ENCODE measurements at places on chromosomes 2 and 18.

- no peak for DNase-seq
Measured at GRCh38 chr2:207090389-207090788, 75.4 kb downstream of the KLF7 start.

- no peak for DNase-seq
Measured at GRCh38 chr18:8409151-8409550, 200.1 kb upstream of the RAB12 start.

DNA sequence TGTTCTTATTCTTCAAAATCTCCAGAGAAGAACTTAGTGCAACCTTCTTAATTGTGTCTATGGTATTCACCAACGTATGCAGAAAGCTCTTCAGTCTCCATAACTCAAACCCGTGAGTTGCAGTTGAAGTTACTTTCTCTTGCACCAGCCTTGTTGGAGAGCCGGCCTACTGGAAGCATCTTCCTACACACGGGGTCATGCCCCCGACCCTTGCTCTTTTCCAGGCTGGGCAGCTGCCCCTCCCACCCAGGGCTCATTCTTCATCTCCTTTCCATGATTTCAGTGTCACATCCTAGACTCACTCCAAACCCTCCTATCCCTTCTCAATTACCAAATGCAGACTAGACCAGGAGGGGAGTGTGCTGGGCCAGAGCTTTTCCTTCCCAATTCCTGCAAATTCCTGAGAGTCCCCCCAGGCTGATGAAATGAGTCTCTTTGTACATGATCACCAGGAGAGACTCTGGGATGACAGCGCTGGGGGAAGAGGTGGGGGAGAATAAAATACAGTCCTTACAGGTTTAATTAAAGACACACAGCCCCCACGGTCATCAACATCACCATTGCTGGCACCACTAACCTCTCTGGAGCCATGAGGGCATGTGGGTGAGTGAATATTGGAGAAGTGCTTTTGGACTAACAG lies 75.3 kb downstream of the COLEC12 start:
- DNase-seq, result no peak

- no peak for DNase-seq
Measured at GRCh38 chr2:127305990-127306585, 12.1 kb upstream of the ERCC3 start.

GRCh38 chr2:23235292-23235691 lies 149.7 kb upstream of the KLHL29 start:
- DNase-seq, result no peak

DNA sequence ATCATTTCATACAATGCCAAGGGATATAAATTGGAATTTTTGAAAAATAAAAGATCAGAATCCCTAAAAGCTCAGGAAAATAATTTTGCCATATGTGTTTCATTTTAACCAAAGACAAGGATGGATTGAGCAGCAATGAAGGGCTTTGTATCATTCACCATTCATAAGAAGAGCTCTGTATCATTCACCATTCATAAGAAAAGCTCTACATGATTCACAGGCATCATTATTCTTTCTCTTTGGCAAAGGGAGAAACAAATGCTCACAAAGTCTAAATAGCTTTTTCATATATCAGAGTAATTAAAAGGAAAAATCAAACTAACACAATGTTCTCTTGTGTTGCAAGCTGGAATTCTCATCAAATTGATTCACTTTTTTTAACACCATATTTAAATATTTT lies 169.1 kb upstream of the MC4R start:
- DNase-seq, result no peak

DNA sequence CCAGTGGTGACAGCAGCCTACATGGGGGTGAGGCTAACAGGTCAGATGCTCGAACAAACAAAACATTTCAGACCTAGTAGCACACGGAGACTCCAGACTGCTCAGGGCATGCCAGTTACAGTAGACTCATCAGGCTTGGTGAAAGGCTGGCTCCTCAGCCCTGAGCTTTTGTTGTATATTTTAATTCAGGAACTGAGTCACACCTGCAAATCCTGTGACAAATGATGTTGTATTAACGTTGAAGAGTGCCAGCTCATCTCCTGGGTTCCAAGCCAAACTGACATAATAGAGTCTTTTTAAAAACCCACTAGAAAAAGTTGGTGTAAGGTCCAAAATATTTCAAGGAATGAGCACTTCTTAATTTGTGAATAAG lies 65.3 kb downstream of the C1D start:
- no peak for DNase-seq

DNA sequence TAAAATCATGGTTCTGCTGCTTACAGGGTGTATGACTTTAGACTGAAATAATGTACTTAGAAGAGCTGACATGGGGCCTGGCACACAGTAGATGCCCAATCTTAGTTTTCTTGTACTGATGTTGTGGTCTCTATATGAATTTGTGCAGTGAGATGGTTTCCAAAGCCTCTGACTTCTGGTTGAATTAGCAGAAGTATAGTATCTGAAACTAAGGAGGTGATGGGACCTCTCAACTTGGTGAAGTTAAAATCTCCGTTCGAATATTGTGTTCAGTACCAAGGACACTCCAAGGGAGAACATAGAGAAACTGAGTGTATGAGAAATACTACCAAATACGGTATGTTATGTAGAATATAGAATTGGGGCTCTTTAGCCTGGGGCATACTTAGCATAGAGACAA lies 120.9 kb downstream of the ANTXR1 start:
- no peak for DNase-seq

DNA sequence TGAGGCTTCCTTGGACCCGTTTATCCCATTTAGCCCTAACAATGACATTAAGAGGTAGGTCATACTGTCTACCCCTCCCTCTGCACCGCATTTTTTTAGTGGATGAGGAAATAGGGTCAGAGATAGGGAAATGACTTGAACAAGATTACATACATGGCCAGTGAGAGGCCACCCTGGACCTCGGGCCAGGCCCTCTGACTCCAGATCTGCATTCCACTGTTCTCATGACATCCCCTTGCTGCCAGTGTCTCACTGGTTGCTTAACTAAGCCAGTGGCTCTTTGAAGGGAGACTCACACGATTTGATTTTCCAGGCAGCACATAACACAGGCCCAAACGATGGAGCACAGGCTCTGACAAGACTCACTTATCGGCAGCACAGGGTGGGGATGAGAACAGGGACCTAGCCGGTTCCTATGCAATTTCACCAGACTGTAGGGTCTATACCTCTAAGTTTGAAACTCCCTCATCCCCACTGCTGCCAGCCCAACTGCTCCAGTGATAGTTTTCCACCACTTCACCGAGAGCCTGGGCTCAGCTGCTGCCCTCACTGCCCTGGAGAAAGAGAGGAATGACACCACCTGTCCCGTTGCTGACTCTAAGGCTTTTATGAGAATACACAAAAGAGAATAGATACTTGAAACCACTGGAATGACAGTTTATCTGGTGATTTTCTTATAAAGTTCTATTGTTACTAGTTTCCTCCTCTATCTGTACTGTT lies 82.5 kb downstream of the TMEM247 start:
- no peak for DNase-seq

DNA sequence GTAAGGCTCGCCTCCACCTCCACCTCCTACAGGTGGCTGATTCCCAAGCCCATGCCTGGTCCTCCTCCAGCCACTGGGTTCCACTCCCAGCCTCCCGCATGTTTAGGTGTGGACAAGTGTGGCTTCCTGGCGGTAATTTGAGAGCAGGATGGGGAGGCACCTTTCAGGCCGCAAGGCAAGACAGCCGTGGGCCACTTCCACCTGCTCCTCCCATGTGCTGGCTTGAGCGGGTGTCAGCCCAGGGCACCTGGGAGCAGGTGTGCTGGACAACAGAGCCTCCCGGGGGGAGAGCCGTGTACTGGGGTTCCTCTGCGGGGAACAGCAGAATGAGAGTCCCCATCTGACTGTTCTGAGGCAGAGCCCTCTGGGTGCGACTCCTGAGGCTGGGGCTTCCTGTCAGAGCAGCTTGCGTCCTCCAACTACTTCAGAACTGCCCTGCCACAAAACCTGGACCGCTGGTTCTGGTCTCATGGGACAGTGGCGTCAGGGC lies 83.9 kb downstream of the TPO start:
- no peak for DNase-seq

- DNase-seq, result peak; percentile 59
Measured at GRCh38 chr2:172674034-172674967, 61.3 kb upstream of the RAPGEF4 start.

- no peak for DNase-seq
Measured at GRCh38 chr2:156800781-156801361, 364.7 kb downstream of the GPD2 start.

DNA sequence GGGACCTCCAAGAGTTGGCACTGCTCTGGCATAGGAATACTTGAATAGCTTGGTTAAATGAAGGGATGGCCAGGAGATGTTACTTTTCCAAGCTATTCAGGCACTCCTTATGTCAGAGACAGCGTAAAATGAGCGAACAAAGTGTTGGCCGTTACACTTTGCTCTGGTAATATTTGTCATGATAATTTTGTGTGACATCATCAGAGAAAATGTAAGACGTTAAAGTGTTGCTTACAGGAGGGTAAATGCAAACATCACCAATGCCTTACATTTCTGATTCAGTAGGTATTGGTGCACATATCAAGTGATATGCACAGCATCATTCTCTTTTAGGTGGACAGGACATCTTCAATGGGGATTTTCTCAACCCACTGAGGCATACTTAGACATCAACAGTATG lies 46.0 kb downstream of the PLEKHA3 start:
- DNase-seq, result no peak

DNA sequence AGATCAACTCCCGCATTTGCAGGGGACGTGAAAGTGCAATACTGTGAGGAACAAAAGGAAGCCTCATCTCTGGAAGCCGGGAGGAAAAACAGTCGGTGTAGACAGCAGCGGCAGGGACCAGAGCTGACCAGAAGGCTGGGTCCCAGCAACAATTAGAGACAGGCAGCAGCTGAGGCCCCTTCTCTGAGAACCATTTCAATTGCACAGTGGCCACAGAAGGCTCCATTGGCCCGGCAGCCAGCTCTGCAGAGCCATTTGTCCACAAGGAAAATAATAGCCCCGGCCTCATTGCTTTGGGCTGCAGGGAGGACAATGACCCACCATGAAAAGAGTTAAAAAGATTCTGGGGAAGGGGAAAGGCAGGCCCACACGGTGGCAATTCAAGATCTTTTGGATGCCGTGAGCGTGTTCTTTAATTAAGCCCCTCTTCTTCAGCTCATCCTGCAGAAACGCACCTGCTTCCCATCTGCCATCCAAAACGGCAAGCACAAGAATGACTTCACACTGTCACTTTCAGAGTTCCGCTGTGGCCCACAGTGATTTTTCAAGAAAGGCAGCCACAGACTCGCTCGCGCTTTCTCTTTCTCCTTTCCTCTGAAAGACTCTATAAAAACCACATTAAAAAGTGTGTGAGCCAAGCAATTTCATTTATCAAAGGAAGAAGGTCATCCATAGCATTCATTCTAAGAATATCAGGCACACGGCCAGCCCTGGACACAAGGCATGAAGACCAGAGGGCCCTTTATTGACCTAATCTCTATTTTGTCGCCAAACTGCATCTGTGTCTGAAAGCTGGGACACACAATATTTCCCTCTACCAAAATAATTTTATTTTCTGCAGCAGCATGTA lies 293.6 kb downstream of the SOX11 start:
- no peak for DNase-seq

- no peak for DNase-seq
Measured at GRCh38 chr2:162174746-162175145, 22.7 kb upstream of the GCG start.

GRCh38 chr2:120132190-120132589 lies 91.0 kb downstream of the TMEM185B start:
- no peak for DNase-seq

DNA sequence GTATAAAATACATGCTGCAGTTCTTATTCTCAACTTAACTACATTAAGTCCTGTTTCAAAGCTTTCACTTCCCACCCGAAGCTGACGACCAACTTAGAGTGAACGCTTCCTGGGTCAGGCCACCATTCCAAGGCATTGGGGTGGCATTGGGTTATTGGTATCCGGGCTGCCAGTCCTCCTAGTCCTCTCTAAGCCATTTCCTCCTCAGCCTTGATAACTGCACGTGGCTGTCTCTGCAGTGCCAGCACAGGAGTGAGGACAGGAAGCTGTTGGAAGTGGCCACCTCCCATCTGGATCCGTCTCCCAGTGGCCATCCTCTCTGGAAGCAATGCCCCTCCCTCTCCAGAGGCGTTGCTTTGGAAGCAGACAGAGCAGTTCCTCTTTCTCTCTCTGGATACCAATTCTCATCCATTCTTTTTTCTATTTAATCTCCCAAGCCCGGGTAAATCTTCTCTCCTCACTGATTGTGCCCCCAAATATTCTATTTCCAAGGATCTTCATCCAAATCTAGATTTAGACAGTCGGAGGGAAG lies 354.7 kb downstream of the EIPR1 start:
- DNase-seq, result no peak

GRCh38 chr2:25201265-25201664 lies 32.9 kb upstream of the POMC start:
- peak; percentile 35 for DNase-seq

DNA sequence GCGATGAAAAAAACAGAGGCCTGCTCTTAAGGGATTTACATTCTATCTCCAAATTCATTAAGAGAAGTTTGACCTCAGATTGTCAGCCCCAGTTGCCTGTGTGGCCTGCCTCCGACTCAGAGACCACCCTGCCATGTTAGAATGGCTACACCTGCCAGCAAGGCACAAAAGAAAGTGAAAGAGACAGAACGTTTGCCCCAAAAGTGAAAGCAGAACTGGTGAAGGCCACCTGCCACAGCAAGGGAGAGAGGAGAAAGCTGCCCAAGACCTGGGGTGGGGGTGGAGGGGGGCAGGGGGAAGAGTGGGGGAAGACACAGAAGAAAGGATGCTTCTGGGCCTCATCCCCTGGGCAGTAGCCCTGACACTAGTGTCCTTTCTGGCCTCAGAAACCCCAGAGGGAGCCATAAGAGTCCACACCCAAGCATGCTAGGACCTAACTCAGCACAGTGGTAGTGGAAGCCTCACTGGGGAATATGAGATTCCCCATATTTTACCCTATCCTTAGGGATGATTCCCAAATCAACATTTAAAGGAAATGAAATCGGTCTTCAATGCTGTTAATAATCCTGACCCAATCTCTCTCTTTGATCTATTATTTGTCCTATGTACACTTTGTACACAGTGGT lies 389.7 kb downstream of the TXNL1 start:
- DNase-seq, result no peak

All from erythroblast (primary cell).